ENCODE measurements at places on chromosomes 2 and 18.

GRCh38 chr2:201150454-201151020, 32.4 kb upstream of the CASP10 start:
- DNase-seq, result no peak

DNA sequence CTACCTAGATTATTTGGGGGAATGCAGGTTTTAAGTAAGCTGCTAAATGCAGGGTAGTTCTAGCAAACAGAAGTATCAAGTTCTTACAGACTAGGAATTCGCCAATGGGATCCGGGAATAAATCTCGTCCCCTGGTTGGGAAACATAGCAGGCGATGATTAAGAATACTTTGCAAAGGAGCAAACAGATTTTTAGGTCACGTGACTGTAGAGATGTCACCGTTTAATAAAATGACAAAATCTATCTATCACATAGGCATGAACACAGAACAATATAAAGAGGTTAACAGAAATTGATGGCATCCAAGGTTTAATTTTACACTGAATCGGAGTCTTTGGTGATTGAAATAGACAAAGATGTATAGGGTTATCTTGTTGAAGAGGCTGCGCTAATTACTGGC, 664.1 kb downstream of the BCL11A start:
- no peak for DNase-seq

GRCh38 chr2:70645733-70646419, 92.2 kb upstream of the TGFA start:
- DNase-seq, result no peak

DNA sequence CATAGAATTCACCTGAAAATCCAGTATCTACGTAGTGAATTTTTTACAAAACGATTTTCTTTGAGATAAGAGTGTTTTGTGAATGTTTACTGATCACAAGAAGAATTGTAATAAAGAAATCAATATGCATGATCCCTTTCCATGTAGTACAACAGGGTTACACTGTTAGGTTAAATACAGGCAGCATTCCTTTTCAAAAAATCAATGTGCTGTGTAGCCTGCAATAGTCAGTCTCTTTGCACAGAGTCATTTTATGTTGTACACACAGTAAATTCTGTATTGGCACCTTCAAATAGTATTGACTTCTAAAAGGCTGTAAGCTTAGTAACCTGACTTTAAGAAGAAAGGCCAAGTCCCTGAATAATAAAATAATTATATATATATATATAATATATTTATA, 63.3 kb downstream of the ZNF407 start:
- no peak for DNase-seq

DNA sequence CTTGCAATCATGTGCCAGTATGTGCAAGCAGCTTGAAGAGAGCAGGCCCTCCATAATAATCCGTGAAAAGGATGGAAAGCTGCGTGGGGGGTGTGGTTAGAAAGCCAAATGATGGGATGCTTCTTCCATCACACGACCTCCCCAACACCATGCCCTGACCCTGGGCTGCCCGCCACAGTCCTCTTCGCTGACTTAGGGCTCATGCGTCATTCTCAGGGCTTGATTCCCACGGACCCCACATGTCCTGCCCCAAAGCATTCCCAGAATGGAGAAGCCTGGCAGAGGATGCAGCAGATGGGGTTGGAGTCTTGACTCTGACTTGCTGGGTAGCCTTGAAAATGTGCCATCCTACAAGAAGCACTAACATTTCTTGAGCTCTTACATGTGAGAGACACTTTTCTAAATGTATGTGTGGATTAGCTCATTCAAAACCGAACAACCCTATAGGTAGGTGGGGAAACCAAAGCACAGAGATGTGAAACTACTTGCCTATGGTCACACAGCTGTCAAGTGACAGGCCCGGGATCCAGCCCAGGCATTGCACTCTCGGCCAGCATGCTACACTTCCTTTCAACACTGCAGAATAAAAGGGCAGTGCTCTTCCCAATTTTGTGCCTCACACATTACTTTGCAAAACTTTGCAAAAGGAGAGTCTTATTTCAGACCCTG, 3.7 kb downstream of the TNS1 start:
- DNase-seq, result no peak

GRCh38 chr2:190980630-190981209, 33.3 kb downstream of the STAT1 start:
- DNase-seq, result no peak

DNA sequence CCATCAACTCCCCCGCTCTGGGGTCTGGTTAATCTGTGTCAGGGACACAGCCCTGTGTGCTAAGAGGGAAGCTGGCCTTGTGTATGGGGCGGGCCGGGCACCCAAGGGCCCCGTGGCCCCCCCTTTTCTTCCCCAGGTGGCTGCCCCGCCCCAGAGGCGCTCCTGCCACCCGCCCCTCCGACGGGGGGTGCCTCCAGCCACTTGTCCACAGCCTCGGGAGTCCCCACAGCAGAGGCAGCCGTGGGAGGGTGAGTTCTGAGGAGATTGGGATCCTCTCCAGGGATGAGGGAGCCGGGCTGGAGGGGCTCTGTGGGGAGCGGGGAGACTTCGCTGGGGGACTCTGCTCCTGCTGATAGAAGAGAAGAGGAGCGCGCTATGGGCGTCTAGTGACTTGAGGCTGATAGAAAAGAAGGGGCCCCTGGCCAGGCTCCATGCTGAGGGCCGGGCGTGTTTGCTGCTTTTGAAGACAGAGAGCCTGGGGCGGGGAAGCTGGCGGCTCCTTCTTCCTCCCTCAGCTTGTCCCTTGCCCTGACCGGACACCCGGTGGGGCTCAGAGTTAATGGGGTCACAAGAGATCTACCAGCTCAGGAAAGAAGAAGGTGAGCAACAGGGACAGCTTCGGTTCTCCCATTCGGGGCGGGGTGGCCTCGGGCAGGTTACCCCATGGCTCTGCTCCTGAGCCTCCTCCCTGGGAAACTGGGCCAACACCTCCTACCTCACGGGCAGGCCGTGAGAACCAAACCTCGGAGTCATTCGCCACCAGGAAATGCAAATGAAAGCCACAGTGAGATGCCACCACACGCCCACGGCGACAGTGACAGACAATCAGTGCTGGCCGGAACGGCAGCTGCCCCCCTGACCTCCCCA, 89.4 kb upstream of the TAF1B start:
- DNase-seq, result no peak

- DNase-seq, result no peak
Measured at GRCh38 chr2:1740716-1741589, 3.4 kb downstream of the PXDN start.

DNA sequence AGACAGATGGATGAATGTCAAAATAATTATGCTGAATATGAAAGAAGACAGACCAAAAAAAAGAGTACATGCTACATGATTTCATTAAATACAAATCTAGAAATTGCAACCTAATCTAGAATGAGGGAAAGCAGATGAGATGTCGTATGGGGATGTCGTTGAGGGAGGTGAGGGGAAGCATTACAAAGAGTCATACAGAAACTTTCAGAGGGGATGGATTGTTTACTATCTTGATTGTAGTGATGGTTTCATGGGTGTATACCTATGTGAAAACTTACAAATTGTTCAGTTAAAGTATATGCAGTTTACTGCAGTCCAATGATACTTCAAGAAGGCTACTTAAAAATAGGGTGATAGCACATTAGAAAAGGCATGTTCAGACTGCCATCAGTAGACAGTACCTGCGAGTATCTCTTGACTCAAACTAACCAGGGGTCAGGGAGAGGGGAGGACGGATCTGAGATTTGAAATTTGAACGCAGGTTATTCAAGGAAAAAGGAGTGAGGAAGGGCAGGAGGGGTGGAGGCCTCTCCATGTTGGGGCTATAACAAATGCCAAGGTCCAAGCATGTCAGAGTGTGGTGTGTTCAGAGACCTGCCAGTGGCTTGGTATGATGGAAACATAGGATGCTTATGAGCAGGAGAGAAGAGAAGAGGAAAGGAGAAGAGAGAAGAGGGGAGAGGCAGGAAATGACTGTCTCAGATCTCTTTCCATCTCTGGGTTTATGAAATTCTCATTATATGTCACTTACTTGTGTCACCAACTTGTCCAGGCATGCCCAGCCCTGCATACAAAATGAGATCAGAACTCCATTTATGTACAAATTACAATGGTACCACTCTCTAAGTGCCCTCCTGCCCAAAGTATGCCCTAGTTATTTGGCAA, 257.3 kb upstream of the CXCR4 start:
- no peak for DNase-seq

DNA sequence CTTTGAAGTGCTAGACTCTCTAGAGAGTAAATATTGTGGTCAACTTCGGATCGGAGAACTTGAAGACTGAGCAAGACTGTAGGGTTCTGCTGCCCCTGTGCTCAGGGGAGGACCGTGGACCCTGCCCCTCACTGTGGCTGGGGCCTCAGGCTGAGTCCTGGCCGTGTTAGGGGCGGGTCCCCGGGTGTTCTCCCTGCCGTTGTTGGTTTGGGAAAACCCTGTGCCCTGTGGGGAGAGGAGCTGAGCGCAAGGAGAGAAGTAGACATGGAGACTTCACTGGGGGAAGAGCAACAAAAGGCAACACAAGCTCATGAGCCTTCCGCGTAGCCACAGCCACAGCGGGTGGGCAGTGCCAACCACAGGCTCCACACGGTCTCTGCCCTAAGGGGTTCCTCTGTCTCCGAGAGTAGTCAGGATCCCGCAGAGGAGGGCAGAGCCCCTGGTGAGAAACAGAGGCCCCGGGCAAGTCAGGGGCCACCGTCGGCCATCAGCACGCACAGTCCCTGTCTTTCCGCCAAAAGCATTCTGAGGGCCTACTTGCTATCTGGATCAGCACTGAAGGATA, 53.1 kb downstream of the NTSR2 start:
- DNase-seq, result no peak

- no peak for DNase-seq
Measured at GRCh38 chr2:195501746-195502145, 155.3 kb upstream of the SLC39A10 start.

- peak; percentile 25 for DNase-seq
Measured at GRCh38 chr2:10497797-10498251, 49.7 kb upstream of the ODC1 start.

DNA sequence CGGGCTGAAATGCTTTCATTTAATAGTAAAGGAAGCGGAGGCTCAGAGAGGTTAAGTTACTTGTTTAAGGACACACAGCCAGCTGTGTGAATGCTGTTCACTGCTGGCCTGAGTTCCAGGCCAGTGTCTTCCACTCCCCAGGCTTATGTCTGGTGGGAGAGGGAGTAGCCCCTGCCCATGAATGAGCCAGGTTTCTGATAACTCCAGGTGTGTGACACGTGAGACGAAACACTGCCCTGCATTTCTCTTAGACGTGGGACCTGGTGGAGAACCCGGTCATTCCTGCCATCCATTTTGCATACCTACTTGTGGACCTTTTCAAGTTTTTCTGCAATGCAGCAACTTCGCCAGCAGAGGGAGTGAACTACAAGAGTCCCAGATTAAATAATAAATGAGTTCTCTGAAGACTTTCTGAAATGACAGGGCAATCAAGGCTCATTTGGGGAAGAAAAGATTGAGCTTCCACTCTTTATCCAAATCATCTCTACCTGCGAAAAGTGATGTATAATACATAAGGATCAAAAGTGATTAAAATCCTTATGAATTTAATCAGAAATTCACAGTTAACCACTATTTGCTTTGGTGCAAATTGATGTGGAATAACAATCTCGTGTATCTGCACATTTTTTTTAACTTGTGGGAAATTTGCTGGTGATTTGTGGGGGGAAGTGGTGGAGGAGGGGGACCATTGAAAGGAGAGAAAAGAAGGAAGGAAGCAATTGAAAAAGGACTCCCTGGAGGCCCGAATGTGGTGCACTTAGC, 79.4 kb upstream of the ASB18 start:
- peak; percentile 73 for DNase-seq

DNA sequence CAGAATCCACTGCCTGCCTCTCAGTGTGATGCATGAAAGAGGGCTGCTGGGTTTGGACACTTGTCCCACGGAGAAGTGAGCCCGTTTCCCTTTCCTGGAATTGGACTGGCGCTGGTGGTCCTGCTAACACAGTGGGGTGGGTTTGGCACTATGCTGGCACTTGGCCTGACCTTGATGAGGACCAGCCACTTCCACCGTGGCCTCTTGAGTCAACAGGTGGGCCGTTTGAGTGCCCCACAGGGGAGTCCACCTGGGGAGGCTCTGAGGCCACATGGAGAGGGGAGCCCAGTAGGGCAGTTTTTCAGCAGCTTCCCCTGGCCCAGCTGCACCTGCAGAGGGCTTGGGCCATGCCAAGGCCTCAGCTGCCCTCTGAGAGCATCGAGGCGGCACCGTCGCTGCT, 56.5 kb downstream of the MBP start:
- no peak for DNase-seq

DNA sequence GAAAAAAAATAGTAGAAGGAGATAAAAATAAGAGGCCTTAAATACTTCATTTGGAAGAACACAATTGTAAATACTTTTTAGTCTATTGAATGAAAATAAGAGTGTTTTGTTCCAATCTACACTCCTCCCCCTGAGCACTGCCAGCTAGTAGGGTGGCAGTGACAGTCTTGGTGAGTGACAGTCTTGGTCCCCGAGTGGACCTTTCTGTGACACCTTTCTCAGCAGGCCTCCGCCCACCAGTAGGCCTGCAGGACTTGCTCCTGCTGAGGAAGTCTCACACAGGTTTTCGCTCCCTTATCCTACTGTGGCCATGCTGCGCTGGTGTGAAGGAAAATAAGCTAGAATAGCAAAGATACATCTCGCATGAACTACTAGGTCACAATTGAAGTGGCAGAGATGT, 666.8 kb downstream of the NR4A2 start:
- no peak for DNase-seq

DNA sequence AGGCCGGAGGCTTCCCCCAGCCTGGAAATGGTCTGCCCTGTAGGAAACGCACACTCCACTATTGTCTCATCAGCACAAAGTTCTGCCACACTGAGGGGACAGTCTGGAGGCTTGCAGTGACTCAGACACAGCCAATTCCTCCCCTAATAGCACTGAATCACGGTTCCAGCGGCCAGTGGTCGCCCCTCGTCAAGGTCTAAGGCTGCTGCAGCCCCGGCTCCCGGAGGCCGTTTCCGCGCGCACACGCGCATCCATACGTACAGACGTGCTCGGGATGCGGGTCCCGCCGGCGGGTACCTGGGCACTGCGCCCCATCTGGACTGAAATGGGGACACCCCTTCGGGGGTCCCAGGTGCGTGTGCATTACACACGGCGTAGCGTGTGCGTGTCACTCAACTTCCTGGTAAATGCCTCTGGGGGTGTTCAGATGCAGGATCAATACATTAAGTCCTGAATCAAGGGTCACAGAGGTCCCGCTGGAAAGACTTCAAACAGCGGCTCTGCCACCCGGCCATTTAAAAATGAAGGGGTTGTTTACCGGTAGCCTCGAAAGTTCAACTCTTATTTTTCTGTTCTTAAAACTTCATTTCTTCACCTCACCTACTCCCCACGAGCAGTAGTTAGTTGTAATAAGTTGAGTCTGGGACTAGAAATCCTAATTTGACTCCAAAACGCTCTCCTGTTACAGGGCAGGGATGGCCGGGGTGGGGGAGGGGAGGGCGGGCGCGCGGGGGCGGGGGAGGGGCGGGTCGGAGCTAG, 572 bp upstream of the ZNF516 start:
- DNase-seq, result peak; percentile 43

- DNase-seq, result peak; percentile 39
Measured at GRCh38 chr2:218465987-218466633, 47.2 kb downstream of the VIL1 start.

GRCh38 chr2:148981781-148982180, 56.7 kb upstream of the LYPD6B start:
- DNase-seq, result no peak
